Stimulated activated CD4-positive, alpha-beta T cell treated with anti-CD3 and anti-CD28 coated beads, Interleukin-4, amount 100 ng/mL, for 24 hours (primary cell): ENCODE measurements at places on chromosomes 6 and 20.

- peak; percentile 88 for DNase-seq
These were observed 44.2 kb downstream of the ZNF831 start for GRCh38 chr20:59207742-59208357.

DNA sequence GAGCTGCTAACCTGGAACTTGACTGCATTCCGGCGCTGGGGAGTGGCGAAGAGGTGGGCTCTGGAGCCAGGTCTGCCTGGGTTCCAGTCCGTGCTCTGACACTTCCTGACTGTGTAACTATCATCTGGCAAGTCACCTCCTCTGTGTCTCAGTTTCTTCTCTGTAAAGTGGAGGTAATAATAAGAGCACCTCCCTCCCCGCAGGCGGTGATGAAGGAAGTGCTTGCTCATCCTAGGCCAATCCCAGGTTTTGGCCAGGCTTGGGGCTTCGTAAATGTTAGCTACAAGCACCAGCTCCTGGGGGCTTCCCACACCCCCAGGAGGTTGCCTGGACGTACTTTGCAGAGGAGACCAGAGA lies 32.8 kb downstream of the SNAI1 start:
- no peak for DNase-seq

DNA sequence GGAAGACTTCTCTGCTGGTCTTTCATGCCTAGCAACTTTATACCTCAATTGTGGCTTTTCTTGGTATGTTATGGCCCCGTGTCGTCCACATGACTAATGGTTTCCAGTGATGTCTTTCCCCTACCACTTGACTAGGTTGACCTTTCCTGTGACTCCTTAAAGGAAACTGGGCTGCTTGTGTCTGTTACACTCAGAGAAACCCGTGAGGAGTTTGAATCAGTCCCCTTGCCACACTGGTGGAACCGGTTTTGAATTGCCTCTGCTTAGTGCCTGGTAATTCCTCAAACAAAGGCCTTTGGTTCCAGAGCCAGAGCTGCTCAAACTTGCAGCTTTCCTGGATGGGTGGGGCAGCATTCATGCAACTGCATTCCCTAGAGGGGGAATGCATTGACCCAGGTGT lies 21.9 kb downstream of the ECT2L start:
- no peak for DNase-seq

- DNase-seq: peak; percentile 66
These were observed at the start of gene RSPH9 for GRCh38 chr6:43644940-43645612. TSS of gene RSPH9 (plus strand) at chr6:43645036. CDS start at chr6:43645099, 63 bp downstream.

GRCh38 chr20:48338717-48339116 lies 489.1 kb downstream of the PREX1 start:
- DNase-seq: no peak
